ENCODE measurements at places on chromosomes 2 and 18.

DNA sequence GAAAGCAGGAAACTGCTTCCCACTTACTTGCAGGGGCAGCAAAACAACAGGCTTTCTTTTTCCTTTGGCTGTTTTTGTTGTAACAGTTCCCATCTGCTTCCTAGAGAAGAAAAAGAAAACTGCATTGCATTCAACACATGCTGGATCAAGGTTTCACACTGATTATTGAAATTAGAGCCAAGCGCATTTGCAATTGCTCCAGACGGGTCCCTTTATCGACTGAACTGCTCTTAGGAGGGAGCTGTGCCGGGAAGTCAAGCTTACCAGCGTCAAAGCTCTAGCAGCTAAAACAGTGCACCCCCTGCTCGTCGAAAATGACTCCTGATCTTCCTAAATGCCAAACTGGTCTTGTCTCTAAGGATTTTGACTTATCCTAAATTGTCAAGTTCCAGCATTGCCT, 164.0 kb upstream of the SESTD1 start:
- DNase-seq: peak; percentile 64

DNA sequence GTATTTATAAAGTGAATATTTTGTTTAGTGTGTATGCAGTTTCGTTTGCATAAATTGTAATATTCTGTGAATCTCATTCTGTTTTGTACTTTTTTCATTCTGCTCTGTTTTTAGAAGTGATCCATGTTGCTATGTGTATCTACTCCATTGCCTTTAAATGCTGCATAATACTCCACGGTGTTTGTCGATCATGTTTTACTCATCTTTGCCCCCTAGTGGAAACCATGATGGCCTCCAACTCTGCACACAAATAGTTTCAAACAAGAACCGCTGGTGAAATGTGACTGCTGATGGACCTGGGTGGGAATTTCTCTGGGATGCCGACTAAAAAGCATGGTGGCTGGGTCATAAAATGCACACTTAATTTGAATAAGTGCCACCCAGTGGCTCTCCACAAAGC, 32.0 kb upstream of the SKOR2 start:
- DNase-seq: peak; percentile 10

GRCh38 chr18:22112215-22112614, 57.2 kb upstream of the GATA6 start:
- DNase-seq: no peak

DNA sequence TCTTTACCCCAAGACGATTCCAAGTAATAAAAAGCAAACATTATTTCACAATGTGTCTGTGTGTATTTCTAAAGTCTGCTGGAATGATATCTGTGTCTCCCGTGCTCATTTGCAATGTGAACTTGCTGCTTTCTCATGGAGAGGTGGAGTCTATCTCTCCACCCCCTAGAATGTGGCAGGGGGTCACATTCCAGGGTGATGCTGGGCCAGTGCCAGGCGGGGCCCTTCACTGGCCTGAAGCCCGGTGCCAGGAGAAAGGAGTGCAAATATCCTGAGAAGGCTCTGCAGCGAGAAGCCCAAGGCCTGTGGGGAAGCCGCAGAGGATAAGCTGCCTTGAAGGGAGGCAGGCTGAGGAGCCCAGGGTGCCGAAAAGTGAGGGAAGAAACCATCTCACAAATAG, 26.8 kb upstream of the LDLRAD4 start:
- DNase-seq: no peak

DNA sequence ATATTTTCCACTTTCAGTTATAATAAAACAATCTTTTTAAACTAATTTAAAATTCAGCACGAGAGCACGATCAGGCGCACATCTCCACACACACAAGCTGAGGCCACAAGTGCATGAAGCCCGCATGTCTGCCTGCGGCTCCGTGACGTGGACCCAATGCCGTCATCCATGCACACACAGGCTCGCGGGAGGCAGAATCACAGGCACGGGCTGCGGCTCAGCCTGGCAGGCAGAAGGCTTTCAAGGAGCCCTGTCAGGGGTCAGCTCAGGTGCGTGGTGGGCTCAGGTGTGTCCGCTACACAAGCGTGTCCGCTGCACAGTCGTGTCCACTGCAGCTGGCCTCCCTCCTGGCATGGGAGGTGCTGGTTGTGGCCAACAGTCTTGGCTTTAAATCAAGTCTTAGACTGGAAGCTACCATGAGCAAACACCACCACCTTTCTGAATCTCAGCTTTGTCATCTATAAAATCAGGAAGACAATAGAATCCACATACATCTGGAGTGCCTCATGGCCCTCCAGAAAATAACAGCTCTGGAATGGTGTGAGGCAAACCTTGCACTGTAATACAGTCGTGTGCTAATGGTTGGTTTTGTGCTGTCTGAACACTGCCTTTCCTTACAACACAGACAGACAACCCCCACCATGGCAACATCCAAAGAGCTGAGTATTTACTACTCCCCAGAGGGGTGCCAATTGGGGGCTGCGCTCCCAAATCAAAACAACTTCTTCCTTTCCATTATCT, 210.1 kb downstream of the NDUFA10 start:
- DNase-seq: no peak

GRCh38 chr2:12087671-12088380, 341.4 kb downstream of the LPIN1 start:
- DNase-seq: no peak

GRCh38 chr2:9091811-9092210, 88.3 kb upstream of the MBOAT2 start:
- DNase-seq: no peak

- DNase-seq: no peak
Measured at GRCh38 chr18:41121116-41121826, 833.8 kb upstream of the PIK3C3 start.

DNA sequence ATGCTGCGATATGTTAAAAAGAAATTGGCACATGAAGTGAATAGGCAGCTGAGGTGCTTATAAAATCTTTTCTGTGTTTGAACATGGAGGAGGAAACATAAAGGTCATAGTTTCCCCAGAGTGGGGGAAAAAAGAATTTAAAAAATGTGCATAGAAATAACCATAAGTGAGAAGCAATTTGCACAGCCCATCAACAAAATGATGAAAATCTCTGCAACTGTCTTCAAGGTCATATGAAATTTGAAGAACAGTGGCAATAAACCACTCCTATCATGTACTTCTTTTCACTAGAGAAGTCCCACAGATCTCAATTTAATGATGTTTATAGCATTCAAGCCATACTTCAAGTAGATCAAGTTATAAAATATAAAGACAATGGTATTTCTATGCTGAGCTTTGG, 46.7 kb upstream of the ZNF804A start:
- DNase-seq: no peak

GRCh38 chr2:170467568-170468422, 247.3 kb upstream of the SP5 start:
- peak; percentile 95 for DNase-seq

- no peak for DNase-seq
Measured at GRCh38 chr18:46276748-46277147, 172.6 kb downstream of the HAUS1 start.

DNA sequence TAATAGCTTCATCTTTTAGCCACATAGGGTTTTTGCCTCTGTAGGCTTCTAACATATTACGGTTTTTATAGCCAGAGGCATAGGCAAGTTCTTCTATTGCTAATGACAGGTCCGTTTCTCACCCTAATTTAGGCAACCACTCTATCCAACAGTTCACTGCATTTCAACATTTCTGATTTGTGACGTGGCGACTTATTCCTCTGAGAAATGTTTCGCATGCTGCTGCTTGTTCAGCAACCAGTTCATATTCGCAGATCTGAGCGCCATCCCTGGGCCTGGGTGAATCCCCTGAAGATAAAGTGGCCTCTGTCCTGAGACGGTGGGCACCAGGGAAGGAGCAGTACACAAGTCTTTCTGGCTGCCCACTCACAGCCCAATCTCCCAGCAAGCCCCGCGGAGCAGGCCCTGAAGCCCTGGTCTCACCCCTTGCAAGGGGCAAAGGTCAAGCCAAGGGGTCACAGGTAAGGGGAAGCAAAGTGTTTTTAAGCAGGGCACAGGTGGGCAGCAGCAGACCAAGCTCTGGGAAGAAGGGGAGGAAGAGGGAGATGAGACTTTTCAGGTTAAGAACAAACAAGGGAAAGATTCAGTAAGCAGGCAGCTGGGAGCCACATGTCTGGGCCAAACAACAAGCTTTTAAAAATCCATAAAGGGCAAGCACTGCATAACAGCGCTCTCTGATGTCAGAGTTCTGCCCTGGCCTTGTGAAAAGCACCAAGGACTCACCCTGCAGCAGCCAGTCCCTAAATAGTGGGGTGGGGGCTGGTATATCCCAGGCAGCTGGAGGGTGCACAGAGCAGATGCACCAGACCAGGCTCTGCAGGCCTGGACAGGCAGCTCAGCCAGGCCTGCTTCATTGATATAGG, 10.8 kb upstream of the COX7A2L start:
- peak; percentile 94 for DNase-seq

Measured in NCI-H2171 treated with DMSO at 0.1 percent for 48 hours (cell line).